GM12891 (cell line): ENCODE measurements at places on chromosomes 4 and X.

GRCh38 chr4:169604131-169604900 lies 8.1 kb downstream of the NEK1 start:
- DNase-seq: no peak

- no peak for DNase-seq
Measured at GRCh38 chrX:130772105-130772775, 130.8 kb downstream of the ENOX2 start.

GRCh38 chrX:40169193-40170101 lies 71.7 kb upstream of the BCOR start:
- no peak for DNase-seq

DNA sequence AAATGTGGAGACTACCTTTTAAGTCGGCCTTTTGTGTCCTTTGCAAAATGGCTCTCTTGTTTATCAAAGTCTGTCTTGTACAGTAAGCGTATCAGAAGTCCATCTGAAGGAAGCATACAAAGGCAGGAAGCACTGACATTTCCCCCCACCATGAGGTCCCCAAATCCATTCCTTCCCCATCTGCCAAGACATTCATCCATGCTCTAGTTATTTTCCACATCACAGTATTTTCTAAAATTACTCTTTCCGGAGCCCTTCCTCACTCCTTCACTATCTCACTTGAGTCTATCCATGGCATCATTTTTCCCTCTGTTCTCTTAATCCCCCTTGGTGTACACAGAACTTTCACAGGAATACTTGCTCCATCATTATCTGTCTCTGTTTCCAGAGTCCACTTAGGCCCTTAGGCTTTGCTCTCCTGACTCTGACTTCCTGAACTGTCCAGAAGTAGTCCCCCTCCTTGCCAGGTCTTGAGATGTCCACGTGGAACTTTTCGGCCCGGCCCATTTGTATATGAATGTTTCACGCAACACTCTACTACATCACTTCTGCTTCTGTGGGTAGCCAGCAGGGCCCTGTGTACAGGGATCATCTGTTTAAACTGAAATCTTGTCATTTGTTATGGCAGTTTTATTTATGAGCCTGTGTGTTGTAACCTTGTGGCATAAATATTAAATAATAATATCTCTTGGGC lies 2.1 kb downstream of the SEL1L3 start:
- DNase-seq: no peak

- no peak for DNase-seq
Measured at GRCh38 chr4:150096625-150097024, 18.4 kb downstream of the DCLK2 start.

GRCh38 chr4:30723201-30723955 lies 3.2 kb downstream of the PCDH7 start:
- DNase-seq: no peak

- no peak for DNase-seq
Measured at GRCh38 chrX:15882704-15883539, 28.3 kb upstream of the AP1S2 start.

DNA sequence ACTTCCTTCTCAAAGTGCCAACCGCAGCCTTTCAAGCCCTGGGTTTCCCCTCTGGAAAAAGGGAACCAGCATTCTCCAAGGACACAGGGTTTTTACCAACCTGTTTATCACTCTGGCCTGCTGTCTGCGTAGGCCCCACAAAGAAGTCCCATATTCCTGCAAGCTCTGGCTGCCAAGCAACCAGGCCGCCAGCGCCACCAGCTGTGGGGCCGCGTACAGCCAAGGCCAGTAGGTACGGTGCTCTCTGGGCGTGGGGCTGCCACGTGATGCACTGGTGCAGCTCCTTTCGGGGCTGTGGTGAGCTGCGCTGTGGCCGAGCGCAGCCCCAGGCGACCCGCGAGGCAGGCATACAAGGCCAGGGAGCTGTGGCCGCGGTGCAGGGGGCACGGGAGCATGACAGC lies 22.1 kb downstream of the LUZP4 start:
- DNase-seq: no peak

DNA sequence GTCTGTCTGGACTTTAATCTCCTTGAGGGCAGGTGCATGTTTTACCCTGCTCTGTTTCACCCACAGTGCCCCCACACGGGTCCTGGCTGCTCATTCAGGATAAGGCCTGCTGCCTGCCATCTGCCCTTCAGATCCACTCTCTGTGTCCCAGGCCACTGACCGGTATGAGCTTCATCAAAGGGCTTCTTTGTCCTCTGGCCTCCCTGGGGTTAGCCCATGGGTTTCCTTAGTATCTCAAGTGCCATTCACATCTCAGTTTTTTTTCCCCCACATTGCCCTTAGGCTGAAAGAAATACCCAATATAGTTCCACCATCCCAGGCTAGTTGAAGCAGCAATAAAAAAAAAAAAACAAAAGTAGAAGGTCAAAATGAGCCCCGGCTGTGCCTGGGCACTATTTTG lies 9.3 kb downstream of the CD99L2 start:
- no peak for DNase-seq

DNA sequence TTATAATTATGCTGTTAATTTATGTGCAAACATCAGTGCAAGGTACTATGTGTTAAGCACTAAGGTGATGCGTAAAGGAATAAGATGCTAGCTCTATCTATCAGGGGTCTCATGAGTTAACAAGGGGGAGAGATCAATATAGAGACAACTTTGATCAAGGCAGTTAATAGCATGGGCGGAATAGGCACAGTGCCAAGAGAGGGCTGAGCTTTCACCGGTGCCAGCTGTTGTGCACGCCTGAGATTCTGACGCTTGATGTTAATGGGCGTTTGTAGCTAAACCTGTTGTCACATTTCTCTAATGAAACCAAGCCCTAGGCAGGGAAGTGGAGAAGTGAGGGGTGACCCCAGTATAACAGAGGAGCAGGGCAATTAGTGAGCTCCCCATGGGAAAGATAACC lies 86.0 kb upstream of the NMU start:
- DNase-seq: no peak

- DNase-seq: no peak
Measured at GRCh38 chr4:30601070-30601865, 118.9 kb upstream of the PCDH7 start.

- DNase-seq: no peak
Measured at GRCh38 chrX:38347136-38347535, 5.3 kb upstream of the OTC start.

DNA sequence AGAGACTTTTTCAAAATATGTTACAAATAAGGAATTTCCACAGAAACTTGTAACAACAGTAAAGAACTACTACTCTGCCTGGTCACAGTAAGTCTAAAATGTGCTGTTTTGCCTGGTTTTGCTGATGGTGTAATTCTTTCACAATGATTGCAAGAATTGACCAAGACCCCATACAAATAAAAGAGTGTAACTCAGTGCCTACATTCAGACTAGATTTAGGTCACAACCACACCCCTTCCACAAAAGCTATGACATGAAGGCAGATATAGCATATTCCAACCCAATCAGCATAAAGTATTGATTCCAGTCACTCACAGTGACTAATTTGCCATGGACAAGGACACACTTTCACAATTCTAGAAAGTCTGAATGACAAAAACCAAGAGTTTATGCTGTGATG lies 53.7 kb upstream of the TMPRSS11F start:
- DNase-seq: no peak

GRCh38 chr4:39320381-39321115 lies 45.6 kb downstream of the RFC1 start:
- DNase-seq: no peak

DNA sequence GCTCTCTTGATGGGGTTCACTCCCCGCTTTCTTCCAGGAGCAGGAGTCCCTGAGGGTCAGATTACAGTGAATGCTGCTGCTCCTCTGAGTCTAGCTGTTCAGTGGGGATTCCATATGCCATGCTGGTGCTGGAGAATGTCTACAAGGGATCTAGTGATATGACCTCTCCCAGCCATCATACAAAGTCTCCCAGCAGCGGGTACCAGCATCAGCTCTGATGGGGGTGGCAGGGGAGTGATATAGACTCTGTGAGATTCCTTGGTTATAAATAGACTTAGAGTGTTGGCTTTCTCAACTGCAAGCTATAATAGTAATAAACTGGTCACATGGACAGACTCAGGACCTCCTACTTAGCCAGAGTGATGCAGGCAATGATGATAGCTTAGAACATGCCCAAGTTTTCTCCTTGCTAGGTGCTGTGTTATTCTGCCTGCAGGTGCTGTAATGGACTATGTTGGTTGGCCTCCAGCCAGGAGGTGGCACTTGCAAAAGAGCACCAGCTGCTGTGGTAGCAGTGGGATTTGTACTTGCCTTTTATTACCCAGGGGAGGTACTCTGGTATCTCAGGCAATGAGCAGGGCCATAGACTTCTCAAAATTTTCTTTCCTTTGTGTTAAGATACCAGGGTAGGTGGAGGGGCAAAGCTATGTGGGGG lies 202.9 kb downstream of the CHIC1 start:
- no peak for DNase-seq

GRCh38 chr4:124178449-124179021 lies 534.0 kb downstream of the ANKRD50 start:
- no peak for DNase-seq

- DNase-seq: no peak
Measured at GRCh38 chrX:136019226-136019625, 34.0 kb downstream of the SLC9A6 start.

- DNase-seq: no peak
Measured at GRCh38 chr4:26206339-26206738, 114.5 kb upstream of the RBPJ start.

- DNase-seq: no peak
Measured at GRCh38 chr4:35151816-35152572, 1092.3 kb downstream of the ARAP2 start.

- DNase-seq: no peak
Measured at GRCh38 chrX:19639056-19639455, 123.7 kb upstream of the MAP3K15 start.

DNA sequence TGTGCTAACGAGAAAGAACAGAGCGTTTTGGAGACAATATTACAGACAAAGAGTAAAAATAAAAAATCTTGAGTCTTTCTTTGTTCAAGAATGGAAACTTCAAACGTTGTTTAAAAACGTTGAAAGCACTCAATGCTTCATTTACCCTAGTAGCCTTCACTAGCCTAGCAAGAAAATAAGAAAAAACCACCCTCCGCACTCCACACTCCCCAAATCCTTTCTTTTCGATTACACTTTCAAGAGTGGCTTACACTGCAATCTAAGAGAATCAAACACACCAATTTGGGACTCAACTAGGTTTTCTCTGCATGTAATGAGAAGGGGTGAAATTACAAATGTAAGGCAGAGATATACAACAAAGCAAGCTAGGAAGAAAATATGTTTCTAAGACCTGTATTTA lies 4.7 kb downstream of the TMSB4X start:
- no peak for DNase-seq

DNA sequence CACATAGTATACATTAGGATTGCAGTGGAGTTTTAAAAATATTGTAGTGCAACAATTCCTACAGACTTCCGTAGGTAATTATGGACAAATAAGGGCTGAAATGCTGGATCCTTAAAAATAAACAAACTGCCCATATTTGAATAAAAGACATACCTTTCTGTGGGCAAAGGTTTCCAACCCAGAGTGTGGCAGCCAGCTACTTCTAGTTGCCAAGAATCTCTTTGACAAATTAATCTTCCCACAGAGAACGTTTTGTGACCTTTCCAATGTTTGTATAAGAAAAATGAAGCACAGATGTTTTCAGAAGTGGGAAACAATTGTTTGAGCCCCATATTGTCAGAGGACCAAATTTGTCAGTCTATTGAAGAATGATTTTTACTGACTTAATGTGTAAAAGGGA lies 21.1 kb downstream of the GRPR start:
- no peak for DNase-seq

GRCh38 chrX:14295426-14295825 lies 233.9 kb upstream of the GLRA2 start:
- DNase-seq: no peak

GRCh38 chrX:150566734-150567182 lies 1.7 kb upstream of the MTM1 start:
- DNase-seq: no peak

GRCh38 chr4:71841336-71841735 lies 57.5 kb upstream of the GC start:
- no peak for DNase-seq

- DNase-seq: no peak
Measured at GRCh38 chr4:184189966-184190365, 27.7 kb downstream of the ENPP6 start.

- DNase-seq: no peak
Measured at GRCh38 chrX:353566-354535, 32.9 kb downstream of the PPP2R3B start.

GRCh38 chrX:67543818-67544217 lies at the start of gene AR:
TSS of gene AR (plus strand) at chrX:67544021. CDS start at chrX:67545147, 1,126 bp downstream.
- DNase-seq: no peak

GRCh38 chr4:9918484-9918883 lies 102.8 kb downstream of the SLC2A9 start:
- DNase-seq: no peak

GRCh38 chr4:140485939-140486338 lies 12.2 kb downstream of the MGAT4D start:
- DNase-seq: no peak

GRCh38 chr4:123696687-123697086 lies 300.1 kb downstream of the SPRY1 start:
- DNase-seq: no peak

DNA sequence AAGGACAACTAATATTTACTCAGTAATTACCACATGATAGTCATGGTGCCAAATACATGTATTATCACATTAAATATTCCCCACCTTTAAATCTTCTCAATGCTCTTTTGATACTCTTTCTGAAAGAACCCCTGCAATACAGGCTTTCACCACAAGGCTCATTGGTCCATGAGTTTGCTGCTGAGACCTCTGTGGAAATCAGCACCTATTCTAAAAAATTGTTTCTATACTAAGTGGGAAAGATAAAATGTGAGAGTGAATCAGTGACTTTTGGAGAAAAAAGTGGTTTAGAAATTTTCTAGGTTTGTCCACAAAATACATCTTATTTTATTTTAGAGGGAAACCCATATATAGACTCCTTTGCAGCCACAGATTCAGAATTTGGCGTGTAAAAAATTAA lies 257.3 kb downstream of the ZIC3 start:
- no peak for DNase-seq

DNA sequence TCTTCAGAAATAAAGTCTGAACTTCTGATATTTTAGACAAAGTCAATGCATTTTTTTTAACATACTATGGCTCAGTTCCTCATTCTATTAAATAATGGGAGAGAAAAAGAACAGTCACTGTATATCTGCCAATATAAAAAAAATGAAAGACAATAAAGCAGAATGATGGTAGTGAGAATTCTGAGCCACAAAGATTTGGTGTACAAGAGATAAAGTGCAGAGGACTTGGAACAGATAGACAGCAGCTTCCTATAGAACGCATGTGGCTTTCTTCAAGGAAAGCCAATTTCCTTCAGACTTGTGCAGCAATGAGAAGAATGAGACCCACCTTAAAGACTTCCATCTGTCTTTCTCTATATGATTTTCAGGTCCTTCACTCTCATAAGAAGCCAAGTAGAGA lies 39.7 kb downstream of the RASGEF1B start:
- no peak for DNase-seq

DNA sequence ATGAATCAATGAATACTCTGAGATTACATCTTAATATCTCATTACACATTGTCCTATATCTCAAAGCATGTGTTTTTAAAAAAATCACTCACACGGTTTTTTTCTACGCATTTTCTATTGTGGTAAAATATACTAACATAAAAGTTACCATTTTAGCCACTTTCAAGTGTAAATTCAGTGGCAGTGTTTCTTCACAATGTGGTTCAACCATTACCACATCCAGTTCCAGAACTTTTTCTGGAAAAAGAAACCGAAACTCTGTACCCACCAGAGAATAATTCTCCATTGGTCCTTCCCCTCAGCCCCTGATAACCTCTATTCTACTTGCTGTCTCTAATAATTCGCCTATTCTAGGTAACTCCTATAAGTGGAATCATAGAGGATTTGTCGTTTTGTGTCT lies 35.3 kb upstream of the ACSL1 start:
- no peak for DNase-seq
